ENCODE measurements at places on chromosomes 5 and 9.

- no peak for DNase-seq
These were observed 87.5 kb upstream of the RANBP3L start for GRCh38 chr5:36389245-36389644.

DNA sequence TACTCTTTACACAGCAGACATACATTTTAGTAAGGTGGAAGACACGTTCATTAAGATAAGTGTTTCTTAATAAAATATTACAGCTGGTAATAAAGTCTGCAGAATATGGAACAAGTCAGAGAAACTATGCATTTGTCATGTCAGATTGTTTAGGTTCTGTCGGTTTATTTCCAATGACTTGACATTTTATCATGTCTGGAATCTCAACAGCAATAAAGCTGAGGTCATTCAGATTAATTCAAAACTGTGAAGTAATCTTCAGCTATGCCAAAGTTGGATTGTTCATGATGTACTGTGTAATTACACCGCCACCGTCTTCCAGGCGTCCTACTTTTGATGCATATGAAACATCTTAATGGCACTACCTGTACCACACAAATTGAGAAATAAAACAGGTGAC is 1032.6 kb downstream of the CDH12 start:
- DNase-seq = no peak

DNA sequence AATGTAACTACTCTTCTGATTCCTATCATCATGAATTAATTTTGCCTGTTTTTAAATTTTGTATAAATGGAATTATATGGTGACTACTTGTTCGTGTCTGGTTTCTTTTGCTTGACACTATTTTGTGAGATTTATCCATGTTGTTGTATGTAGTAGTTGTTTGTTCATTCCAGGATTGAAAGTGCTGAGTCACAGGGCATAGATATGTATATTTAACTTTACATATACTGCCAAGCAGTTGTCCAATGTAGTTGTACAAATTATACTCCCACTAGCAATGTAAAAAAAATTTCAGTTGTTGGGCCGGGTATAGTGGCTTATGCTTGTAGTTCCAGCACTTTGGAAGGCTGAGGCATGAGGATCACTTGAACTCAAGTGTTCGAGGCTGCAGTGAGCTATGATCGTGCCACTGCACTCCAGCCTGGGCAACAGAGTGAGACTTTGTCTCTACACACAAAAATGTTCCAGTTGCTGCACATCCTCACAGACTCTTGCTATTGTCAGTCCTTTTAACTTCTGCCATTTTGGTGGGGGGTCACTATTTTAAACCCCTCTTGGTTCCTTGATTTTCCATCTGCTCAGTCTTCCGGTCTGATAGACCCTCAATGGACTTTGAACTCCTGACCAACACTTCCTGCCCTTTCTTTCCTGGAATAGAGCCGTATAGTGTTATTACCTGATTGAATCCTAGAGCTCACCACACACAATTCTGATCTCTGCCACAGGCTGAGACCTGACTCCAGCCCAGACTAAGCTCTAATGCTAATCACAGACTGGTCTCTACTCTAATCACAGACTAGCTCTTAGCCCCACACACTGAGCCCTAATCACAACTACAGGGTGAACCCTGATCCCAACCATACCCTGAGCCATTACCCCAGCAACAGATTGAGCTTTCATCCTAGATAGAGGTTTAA is 69.3 kb upstream of the MELK start:
- DNase-seq = no peak

DNA sequence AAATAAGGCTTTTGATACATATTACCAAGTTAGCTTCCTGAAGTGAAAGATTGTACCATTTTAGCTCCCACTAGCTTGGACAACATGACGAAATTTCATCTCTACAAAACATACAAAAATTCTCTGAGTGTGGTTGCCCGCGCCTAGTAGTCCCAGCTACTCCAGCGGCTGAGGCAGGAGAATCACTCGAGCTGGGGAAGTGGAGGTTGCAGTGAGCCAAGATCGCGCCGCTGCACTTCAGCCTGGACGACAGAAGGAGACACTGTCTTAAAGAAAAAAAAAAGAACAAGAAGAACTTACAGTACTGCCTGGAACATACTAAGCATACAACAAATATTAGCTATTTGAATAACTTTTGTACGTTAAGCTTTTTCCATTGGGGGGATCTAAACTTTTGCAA is 29.7 kb upstream of the NRG2 start:
- DNase-seq = no peak

- no peak for DNase-seq
These were observed 604.1 kb downstream of the MTRR start for GRCh38 chr5:8473016-8473415.

DNA sequence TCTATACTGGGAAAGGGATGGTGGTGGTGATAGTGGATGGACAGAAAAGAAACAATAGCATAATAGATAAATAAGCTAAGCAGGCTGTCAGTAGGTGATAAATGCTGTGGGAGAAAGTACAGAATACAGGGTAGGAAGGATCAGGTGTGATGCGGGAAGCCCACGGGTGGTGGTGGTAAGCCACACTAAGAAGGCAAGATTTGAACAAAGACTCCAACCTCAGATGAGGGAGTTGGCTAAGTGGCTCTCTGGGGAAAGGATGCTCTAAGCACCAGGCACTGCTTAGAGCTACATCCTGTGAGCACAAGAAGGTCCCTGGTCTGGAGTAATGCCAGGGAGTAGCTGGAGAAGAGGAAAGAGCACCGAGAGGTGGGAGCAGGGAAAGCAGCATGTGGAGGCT is 151.6 kb upstream of the KLF9 start:
- DNase-seq = no peak

- DNase-seq = no peak
These were observed 29.6 kb downstream of the RNF145 start for GRCh38 chr5:159179529-159180305.

GRCh38 chr5:145965804-145966203 is 29.4 kb downstream of the SH3RF2 start:
- DNase-seq = no peak

- DNase-seq = no peak
These were observed 1.5 kb upstream of the GLRA1 start for GRCh38 chr5:151926188-151926587.

GRCh38 chr5:126002222-126002897 is 420.8 kb upstream of the GRAMD2B start:
- no peak for DNase-seq

- no peak for DNase-seq
These were observed 225.0 kb downstream of the ESM1 start for GRCh38 chr5:54760182-54760935.

- no peak for DNase-seq
These were observed 25.2 kb downstream of the MAP3K1 start for GRCh38 chr5:56840597-56840996.

DNA sequence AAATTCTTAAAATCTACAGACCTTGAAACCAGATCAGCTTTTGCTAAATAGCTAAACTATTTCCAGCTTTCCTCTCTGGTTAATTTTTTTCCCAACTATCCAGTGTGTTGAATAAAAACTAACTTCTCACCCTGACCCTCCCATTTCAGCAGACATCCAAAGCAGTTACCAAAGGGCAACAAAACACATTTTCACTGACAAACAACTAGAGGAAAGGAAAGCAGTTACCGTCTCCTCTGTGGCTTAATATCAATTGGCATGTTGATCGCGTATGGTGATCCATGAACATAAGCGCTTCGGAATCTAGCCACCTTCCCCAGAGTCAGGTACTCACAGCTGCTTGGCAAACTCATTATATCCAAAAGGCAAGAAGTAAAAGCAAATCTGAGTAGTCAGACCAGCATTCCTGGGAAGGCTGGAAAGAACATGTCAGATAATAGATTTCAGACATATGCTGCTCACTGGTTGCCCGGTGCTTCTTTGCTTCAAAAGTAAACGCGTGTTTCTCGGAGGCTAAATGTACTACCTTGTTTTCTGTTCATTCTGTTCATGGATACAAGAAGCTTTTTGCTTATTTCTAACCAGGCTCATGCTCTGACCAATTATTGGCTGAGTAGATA is 463.4 kb downstream of the PDE4D start:
- DNase-seq = no peak

- no peak for DNase-seq
These were observed 207.0 kb downstream of the AUH start for GRCh38 chr9:91154686-91155085.

- no peak for DNase-seq
These were observed 111.8 kb downstream of the CAVIN4 start for GRCh38 chr9:100689635-100690034.

- DNase-seq = no peak
These were observed 242.6 kb downstream of the KIAA0825 start for GRCh38 chr5:94375801-94376200.

DNA sequence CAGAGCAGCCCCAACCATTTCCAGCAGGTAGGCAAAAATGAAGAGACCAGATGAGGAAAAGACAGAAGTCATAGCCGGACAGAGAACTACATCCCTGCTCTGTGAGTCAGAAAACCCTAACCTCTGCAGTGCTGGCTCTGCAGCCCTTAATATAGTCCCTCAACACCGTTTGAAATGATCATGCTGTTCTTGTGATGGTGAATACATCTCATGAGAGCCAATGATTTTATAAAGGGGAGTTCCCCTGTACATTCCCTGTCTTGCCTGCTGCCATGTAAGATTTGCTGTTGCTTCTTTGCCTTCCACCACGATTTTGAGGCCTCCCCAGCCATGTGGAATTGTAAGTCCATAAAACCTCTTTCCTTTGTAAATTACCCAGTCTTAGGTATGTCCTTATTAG is 216.8 kb upstream of the RFX3 start:
- DNase-seq = no peak

DNA sequence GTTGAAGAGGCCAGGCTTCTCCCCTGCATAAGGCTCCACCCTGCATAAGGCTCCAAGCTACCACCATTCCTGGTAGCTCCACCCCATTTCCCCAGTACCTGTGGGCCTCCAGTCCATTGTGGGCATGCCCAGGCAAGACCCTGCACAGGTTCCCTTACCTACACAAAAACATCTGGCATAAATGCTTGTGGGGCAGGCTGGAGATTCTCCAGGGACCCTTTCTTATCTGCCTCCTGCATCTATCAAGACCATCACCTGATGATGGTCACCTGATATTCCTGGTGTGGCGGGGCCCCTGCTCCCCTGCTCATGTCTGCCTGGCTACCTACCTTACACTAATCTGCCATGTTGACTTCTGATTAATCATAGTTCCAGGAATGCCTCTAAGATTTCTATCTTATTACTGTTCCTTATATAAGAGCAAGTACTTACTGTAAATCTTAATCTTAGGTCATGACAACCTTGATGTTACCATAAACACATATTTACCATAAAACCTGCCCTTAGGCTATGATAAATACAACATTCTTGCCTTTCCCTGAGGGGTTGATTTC is 41.0 kb downstream of the FGD3 start:
- DNase-seq = no peak

DNA sequence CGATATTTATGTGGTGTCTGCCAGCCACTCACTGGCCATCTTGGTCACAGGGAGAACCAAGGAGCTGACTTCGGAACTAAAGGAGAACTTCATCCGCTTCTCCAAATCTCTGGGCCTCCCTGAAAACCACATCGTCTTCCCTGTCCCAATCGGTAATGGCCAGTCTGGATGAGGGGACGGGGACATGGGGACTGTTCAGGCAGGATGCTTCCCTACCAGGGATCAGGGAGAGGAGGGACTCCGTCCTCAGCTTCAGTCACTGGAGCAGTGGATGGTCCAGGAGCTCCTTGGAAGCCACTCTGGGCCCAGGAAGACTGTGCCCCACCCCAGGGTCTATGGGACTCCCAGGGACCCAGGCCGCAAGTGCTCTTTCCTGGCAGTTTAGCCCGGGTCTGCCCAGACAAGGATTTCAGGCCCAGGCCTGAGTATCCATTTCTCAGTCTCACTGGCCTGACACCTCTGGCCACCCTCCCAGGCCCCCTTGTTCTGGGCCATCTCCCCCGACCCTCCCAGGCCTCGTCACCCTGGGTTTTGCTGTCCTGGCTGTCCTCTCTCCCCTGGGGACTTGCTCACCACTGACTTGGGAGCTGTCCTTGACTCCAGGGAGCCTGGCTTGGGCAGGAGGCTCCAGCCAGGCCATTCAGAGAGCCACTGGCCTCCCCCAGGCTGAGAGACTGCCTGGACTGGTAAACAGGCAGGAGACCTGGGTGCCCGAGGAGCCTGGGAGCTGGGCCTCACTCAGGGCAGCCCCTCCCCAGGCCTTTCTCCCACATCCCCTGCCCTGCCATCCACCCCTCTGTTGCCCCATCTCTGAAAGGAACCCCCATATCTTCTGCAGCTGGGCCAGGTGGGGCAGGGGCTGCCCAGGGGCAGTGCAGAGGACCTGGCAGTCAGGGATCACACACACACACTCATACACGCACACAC is 3.1 kb downstream of the LCN2 start:
- no peak for DNase-seq

- DNase-seq = no peak
These were observed 3.1 kb upstream of the DOCK8 start for GRCh38 chr9:211557-211956.

DNA sequence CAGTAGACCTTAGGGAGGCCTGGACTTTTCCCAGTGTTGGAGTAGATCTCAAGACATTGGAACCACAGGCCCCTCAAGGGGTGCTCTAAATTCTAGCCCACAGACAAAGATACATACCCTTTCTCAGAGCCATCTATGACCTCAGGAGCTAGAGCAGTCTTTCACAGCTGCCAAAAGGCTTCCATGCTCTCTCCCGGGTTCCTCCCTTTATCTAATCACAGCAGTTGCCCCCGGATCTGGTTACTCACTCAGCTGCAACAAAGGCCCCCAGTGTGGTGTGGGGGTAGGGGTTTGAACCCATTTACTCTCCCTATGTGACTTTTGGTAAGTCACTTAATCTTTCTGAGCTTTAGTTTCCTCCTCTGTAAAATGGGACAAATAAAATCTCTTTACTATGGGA is 27.0 kb downstream of the POU4F3 start:
- no peak for DNase-seq

GRCh38 chr5:27472000-27472763 is 433.8 kb upstream of the CDH9 start:
- no peak for DNase-seq

GRCh38 chr9:21856301-21857094 is 54.1 kb downstream of the MTAP start:
- no peak for DNase-seq

DNA sequence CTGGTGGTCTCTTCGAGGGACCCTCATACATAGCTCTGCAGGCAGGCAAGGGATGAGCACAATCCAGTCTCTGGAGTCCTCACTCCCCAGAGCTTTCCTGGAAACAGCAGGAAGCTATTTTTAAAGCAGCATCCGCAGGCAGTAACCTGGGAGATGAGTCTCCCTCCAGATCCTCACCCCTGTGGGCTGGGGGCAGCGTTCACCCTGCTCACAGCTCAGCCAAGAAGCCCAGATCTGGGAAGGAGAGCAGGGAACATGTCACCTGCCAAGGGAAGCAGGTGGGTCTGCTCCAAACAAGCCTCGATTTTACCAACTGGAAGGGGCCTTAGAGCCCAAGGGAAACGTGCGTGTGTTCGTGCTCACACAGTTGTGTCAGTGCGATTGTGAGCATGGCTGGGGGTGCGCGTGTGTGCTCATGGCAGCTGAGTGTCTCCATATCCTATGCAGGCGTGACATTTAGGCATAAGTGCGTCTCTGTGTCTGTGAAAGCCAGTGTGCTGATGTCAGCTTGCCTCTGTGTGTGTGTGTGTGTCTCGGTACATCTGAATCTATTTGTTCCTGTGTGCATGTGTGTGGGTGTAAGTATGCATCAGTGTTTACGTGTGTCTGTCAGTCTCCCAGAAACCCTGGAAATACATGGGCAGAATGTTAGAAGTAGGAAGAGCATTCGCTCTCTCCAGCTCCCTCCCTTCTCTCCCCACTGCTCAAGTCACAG is 40.6 kb upstream of the CPLX2 start:
- no peak for DNase-seq

All from T-cell (primary cell).